CMK (cell line): ENCODE measurements at places on chromosomes 6 and 20.

- DNase-seq: no peak
These were observed 16.4 kb upstream of the STX16 start for GRCh38 chr20:58634521-58635278.

DNA sequence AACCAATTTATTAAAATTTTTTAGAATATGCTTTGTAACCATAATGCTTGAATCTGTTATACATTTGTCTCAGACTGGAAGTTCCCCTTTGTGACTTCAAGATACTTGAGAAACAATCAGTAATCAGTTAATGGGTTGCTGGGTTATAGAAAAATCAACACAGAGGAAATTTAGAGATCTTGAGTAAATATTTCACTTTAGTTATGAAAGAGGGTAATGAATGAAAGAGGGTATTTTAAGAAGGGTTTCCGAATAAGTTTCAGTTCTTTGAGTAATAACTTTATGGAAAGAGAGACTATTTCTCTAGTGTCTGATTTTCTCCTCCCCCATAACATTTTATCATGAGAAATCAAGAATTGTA, 21.4 kb downstream of the ZFAND3 start:
- DNase-seq: no peak

GRCh38 chr6:43630980-43631619, 2.0 kb upstream of the GTPBP2 start:
- DNase-seq: peak; percentile 94

DNA sequence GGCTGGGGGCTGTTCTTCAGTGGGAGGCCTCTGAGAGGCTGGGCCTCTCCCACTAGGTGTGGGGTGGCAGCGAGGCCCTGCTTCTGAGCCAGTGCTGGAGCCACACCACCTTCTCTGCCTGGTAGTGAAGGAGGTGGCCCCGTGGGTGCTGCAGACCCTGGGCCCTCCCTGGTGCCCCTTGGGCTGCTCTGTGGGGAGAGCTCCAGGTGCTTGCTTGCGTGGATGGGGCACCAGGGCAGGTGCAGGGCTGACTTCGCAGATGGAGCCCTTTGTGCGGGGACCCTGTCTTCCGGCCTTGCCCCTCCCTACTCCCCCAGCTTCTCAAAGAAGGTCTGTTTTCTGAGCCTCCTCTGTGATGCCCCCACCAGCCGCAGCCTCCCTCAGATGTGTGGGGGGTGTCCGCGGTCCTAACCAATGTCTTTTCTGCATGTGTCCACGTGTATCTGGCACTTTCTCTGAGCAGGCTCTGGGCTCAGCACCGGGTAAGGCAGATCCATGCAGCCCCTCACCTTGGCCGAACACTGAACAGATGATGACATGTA, 17.2 kb upstream of the MYT1 start:
- no peak for DNase-seq

GRCh38 chr6:31791324-31792089, 4.0 kb downstream of the VARS1 start:
- no peak for DNase-seq

DNA sequence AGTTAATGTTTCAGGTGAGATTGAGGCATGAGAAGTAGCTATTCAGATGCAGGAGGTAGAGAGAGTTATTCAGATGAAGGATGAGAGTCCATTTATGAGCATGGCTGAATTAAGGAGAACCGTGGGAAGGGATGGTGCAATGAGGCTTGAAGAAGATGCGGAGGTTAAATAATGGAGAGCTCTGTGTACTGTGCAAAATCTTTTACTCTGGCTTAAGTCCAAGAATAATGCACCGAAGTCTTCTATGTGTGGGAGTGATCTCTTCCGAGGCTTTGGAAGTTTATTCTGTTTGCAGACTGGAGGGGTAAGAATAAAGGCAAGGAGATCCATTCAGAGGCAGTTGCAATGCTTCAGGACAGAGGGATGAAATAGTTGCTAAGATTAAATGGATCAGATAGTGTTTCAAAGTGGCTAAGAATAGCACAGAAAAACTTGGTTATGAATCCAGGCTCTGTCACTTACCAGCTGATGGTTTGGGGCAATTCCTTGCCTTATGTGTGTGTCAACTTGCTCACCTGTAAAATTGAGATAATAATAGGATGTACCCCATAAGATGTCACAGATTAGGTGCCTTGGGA, 467.1 kb downstream of the HDGFL1 start:
- DNase-seq: no peak

DNA sequence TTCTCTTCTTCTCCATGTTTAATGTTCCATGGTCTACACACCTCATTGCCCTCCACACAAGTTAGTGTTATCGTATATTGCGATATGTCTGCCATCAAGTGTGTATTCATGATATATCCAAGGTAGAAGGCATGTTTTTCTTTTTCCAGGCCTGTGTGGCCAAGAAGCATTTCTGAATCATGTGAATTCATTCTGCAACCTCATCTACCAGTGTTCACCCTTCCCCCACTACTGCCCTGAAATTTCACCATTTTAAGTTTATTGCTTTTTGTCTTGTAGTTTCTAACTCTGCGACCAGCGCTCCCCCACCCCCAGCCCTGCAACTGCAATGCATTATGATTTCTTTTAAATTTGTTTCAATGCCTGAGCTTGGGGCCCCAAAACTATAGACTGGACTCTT, 618.0 kb upstream of the FLRT3 start:
- DNase-seq: no peak

GRCh38 chr6:128606611-128607010, 86.2 kb upstream of the PTPRK start:
- no peak for DNase-seq
